ENCODE measurements at places on chromosomes 12 and 14.

GRCh38 chr14:65222440-65222858, 120.1 kb upstream of the MAX start:
- no peak for DNase-seq

DNA sequence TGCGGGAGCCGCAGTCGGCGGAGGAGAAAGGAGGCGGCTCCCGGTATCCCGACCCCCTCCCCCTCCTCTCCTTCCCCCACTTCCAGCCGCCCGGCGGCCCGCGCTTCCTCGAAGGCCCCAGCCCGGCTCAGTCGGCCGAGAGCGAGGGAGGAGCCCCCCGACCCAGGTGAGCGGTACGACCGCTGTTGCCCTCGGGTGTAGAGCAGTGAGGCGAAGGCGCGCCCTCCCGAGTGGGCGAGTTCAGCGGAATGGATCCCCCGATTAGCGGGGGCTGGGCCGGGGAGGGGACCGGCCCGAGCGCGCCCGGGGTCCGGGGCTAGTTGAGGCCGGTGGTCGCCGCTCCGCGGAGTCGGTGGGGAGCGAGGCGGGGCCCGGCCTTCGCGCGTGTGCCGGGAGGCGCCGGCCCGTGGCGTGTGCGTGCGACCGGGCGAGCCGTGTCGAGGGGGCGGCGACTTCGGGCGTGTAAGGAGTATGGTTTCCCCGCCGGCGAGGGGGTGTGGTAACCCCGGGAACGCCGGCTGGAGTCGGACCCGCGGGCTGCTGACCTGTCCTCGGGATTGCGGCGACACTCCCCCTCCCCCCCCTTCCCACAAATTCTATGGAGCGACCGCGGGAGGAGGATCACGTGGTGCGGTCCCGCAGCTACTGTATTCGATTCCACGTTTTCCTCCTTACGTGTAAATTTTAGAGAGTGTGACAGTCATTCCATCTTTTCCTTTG, 501 bp downstream of the RIMKLB start:
- DNase-seq = peak; percentile 60

DNA sequence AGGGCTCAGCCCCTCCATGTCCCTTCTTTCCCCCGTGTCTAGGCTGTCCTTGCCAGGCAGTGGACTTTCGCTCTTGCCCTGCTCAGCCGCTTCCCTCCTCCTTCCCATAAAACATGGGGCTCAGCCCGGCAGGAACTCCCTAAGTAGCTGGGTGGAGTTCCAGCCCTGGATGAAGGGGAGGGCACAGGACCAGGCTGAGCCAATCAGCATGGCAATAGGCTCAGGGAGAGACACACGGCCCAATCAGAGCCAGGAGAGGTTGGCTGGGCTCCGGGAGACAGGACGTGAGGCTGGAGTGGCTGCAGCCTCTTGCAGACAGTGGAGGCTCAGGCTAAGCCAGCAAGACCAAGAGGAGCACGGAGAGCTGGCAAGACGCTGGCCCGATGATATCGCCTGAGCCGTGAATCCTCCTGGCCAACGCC, 54.3 kb downstream of the GALNT9 start:
- peak; percentile 92 for DNase-seq

GRCh38 chr14:20472536-20473169, 3.4 kb downstream of the PNP start:
- no peak for DNase-seq

- peak; percentile 37 for DNase-seq
Measured at GRCh38 chr12:51218607-51219161, 822 bp upstream of the POU6F1 start.

DNA sequence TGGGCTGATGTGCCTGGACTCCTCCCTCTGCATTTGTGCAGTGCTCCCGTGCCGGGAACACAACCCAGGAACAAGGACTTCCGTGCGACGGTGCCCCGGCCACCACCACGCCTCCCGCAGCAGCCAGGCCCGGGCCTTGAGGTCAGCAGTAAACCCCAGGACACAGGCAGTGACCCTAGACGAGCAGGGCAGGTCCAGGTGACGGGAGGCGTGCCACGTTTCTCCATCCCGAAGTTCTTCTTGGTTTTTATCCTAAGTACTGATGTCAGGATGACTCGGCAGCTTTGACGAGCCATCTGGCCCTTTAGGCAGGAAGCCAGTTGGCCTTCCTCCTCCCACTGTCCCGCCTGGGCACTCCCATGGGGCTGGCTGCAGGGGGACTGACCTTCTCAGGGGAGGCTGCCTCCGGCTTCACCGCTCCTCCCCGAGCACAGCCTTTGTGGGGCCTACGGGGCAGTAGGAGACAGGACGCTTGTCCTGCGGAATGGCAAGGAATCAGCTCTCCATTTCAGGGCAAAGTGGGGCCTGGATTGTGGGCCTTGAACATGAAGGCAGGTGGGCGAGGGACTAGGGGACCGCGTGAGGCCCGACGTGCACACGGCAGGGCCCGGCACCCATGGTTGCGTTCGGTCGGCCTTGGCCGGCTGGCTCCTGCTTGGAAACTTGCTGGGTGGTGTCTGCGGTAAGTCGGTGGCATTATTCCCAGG, 94.1 kb downstream of the FBXL14 start:
- DNase-seq = no peak

DNA sequence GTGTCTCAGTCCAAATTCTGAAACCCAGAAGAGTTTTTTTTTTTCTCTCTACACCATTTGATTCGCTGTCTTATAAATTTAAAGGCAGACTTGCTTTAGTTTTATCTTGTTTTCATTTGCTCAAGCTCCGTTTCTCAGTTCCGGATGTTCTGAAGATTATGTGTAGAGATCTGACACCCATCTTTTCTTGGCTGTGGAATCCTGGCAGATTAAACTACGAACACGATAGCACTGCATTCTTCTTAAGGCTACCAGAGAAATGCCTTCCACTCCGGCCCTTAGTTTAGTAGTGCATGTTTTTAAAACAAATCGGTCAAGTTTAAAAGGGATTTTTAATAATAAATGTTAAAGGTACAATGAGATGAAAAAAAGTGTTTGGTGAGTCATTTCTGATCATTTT, 106.4 kb downstream of the LMO3 start:
- DNase-seq = no peak

DNA sequence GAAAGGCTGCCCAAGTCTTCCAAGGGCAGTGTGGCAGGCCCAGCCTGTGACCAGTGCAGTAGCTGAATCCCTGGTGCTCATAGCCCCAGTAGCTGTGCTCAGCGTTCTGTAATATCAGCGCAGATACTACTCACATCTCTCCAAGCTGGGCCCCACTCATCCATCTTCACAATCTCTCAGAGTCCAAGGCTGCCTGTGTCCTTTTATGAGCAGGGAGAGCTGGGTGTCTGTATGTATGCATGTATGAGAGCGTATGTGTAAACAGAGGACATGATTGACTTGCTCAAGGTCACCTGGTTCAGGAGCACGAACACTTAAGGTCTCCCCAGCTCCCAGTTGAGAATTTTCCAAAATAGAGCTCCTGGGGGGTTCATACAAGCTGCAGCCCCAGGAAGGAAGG, 5.4 kb downstream of the AQP6 start:
- no peak for DNase-seq

DNA sequence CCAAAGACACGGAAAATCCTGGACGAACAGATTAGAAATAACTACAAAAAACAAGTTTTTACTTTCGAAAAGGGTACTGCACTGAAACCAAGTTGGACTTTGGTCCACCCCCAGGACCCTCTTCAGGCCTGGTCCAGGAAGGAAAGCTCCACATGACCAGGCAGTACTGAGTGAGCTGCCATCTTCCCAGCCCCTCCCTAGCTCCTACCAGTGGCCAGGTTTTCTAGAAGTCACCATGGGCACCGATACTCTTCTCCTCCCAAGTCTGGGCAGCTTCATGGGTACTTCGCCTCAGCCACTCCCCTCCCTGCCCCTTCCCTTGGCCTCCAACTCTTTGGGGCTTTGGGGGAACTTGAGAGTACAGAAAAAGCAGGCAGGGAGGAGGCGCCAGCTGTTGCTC, 6.6 kb downstream of the VAMP1 start:
- no peak for DNase-seq

DNA sequence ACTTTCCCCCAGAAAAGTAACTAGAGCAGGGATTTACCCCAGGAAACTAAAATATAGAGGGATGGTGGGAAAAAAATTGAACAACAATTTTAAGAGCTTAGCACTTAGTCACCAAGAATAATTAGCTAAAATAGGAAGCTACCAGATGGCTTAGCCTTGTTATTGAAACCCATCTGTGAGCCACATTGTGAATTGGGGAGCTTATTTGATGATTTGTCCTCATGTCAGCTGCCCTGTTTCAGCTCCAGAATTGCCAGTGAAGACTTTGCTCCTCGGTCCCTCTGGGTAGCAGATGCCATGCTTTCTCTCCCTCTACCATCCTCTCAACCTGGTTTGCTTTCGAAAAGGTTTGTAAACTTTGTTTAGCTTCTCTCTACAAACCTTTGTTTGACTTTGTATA, 67.7 kb upstream of the PTHLH start:
- DNase-seq = no peak

DNA sequence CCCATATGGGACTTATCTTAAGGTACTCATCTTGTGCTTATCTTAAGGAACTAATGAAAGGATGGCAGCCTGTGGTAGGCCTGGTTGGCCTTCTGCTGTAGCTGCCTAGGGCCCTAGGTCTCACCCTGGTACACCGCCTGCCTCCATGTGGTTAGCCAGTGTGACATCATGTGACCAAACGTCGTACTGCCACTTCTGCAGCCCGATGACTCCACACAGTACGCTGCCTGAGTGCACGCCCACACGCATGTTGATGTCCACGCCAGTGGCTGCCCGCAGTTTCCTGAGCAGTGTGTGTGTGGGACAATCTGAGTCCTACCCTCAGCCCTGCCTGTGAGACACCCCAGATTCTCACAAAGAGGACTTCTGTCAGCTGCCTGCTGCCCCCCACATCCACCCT, 5.1 kb downstream of the ADCY4 start:
- no peak for DNase-seq

- no peak for DNase-seq
Measured at GRCh38 chr12:132174015-132174838, 30.0 kb downstream of the NOC4L start.

DNA sequence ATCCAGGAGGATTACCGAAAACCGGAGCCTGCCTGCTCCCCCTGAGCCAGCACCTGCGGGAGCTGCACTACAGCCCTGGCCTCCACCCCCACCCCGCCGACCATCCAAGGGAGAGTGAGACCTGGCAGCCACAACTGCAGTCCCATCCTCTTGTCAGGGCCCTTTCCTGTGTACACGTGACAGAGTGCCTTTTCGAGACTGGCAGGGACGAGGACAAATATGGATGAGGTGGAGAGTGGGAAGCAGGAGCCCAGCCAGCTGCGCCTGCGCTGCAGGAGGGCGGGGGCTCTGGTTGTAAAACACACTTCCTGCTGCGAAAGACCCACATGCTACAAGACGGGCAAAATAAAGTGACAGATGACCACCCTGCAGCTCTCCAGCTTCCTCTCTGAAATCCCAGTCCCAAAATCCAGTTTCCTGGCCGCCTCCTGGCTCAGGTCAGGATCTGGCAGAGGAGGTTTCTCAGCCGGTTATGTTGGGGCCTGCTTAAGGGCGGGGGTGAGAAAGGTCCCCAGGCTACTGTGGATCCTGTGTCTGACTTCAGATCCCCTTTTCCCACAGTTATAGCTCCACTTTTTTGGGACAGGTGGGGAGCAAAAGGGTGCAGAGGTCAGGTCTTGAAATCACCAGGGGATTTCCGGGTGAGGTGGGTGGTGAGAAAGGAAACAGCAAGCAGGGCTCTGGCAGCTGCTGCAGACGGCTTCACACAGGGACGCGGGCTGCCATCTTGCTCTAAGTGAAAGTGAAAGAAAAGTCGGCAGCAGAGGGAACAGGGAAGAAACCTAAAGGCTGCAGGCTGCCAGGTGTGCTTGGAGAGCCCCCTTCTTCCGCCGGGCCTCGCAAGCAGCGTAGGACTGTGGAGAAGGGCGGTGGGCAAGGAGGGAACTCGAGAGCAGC, at the start of gene TAPBPL:
Gene TAPBPL, plus strand, starts transcription at position 695 of the 897 bp plus-strand sequence. CDS start 207 bp downstream, outside the sequence.
- DNase-seq = peak; percentile 47

DNA sequence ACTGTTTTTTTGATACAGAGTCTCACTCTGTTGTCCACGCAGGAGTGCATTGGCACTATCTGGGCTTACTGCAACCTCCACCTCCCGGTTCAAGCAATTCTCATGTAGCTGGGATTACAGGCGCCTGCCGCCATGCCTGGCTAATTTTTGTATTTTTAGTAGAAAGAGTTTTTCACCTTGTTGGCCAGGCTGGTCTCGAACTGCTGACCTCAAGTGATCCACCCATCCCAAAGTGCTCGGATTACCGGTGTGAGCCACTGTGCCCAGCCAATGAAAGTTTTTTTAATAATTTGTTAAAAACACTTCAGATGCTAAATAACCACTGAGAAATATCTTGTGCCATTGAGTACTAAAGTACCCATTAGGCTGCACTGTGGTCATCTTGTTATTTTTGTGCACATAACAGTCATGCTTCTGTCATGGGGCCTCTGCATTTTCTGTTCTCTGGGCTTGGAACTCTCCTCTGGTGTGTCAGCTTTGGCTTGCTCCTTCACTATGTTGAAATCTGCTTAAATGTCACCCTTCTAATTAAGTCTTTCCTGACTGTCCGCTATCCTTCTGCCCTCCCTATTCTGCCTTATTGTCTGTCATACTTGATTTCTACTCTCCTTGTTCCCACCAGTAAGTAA, 105.1 kb downstream of the KTN1 start:
- no peak for DNase-seq

- DNase-seq = no peak
Measured at GRCh38 chr12:70936203-70936813, 15.8 kb upstream of the PTPRR start.

DNA sequence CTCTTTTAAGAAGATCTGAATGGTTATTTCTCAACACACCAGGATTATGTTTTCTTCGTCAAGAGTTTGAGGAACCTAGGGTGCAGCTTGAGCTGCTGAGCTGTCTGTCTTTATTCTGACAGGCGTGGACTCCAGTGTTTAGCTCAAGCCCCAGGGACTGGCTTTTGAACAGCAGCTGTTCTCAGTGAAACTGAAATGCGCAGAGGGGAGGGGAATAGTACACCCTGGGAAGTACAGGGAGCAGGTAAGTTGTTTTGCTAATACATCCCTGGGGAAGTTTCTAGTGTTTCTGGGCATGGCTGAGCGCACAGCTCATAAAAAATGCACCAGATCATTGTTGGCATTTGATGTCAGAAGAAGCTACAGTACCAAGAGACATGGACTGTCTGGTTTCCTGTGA, 659.8 kb downstream of the DIO2 start:
- DNase-seq = no peak

GRCh38 chr14:35687335-35687939, 121.7 kb downstream of the RALGAPA1 start:
- DNase-seq = peak; percentile 4

DNA sequence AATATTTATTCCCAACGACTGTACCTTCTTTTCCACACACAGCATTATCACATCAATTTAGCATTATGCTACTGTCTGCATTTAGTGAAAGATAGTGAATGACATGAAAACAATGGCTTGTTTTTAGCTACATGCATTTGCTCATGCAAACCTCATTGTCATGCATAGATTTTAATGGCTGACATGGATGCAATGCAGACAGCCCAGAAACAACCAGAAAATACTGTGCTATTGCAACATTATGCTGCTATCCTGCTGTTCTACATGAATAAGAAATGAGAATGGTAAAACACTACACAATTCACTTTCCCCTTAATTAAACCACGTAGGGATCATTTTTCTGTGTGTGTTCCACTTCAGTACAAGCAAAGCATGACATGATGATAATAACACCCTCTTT, 90.8 kb downstream of the LIN7A start:
- DNase-seq = no peak

- no peak for DNase-seq
Measured at GRCh38 chr12:49635036-49635435, 11.7 kb downstream of the PRPF40B start.
